Left lung (tissue), 14 donors: ENCODE measurements at places on chromosomes 3 and 15. TPM values are rescaled to one million over a fixed set of nuclear protein-coding genes. Genes with fewer than 3 reads are reported as not detected.

Gene WWTR1
- total RNA-seq, result 74.2 TPM

GRCh38 chr3:193743702-193744047 is 150.7 kb downstream of the OPA1 start:
- no peak for DNase-seq

DNA sequence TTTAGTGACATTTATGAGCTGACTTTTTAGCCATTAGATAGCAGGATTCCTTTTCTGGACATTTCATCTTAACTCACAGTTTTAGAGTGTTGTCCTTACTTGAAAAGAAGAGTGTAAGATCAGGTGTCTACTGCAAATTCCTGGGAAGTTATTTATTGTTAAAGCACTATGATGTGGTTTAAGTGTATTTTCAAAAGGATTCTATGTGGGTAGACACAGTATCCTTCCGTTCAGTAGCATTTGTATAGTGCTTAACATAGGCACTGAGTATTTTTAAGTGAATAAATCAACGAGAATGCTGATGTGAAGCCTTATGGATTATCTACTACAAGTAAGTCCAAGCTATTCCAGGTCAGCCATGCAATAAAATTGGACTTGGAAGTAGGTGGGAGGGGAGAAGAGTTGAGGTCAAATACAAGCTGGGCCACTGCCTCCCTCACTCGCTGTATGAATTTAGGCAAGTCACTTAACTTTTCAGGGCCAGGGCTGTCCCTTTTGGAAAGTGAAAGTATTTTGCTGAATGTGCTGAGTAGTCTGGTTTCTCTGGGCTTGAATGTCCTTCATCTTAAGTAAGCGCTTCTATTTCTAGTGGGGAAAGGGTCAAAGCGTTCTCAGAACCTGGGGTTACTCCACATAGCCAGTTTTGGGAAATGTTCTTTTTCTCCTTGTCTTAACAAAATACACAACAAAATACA is 48.6 kb downstream of the GAP43 start:
- DNase-seq, result no peak

DNA sequence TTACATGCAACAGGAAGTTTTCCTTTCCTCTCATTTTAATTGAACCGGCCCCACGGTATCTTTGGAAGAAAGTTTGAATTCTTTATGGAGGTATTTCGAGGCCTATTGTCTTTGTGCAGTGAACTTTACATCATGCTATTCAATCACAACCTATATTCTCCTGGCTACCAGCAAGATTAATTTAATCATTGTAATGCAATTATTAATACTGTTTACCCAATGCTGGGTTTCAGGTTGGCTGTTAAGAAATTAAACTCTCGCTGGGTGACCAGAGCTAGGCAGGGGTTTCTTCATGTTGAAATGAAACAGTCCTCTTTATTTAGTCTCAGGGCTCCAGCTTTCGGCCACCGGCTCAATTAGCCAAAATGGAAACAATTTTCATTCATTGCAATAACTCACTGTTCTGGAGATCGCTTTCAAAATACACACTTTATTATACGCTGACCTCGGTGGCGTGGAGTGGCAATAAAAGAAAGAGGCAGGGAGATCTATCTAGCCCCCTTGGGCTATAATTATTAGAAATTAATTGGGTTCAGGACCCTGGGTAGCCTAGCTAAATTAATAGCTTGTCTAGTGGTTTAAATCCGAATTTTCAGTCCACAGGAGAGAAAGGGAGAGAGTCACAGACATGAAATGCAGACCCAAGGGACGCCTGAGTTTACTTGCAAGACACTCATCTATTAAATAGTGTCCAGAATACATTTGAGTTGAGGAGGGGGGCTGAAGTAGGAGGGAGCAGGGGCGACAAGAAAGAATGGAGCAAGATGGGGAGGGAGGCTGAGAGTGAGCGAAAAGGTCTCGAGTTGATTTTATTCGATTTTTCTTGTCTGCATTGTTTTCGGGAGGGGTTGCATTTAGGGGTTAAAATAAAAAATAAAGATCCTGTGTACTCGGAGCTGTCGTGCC is 3.9 kb upstream of the MECOM start:
- DNase-seq, result no peak

Gene CPNE4
- total RNA-seq, result 1.9 TPM

Gene XCR1
- total RNA-seq, result 2.0 TPM

Gene HHATL
- total RNA-seq, result 1.0 TPM

Gene PROK2
- total RNA-seq, result 18.1 TPM

DNA sequence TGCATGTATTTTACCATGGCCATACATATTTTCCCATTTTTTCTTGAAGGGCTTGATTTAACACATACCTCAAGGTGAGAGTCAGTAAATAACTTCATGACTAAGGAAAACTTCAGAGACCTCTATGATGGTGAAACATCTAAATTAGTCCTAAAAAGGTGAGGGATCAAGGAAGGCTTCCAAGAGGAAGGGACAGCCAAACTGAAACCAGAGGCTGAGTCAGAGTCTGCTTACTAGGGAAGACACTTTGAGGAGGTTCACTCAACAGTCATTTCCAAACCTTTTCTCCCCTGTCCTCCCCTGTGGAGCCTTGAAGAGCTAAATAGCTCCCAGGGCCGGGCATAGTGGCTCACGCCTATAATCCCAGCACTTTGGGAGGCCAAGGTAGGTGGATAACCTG is 206.6 kb downstream of the SHQ1 start:
- no peak for DNase-seq

Gene IMPG2
- 0.26 TPM for total RNA-seq

Gene CACNA2D2
- 51.4 TPM for total RNA-seq

DNA sequence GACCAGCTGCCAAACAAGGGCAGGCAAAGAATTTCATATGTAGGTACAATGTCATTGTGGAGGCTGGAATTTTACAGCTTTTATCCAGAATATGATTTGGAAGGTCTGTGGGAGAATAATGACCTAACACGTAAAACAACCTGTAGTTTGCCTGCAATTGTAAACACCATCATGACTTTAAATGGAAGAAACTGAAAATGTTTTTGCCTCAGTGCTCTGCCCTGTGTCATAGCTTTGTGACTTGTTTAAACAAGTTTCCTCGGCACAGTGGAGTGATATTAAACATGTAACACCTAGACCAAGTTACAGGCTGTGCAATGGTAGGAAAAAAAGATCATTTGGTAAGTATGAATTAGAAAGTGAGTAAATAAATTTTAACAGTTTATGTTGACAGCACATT is 171.6 kb upstream of the MBNL1 start:
- no peak for DNase-seq
